ENCODE measurements at places on chromosomes 1 and 21.

- no peak for DNase-seq
Observed at GRCh38 chr21:38186661-38187270, 70.0 kb upstream of the KCNJ15 start.

DNA sequence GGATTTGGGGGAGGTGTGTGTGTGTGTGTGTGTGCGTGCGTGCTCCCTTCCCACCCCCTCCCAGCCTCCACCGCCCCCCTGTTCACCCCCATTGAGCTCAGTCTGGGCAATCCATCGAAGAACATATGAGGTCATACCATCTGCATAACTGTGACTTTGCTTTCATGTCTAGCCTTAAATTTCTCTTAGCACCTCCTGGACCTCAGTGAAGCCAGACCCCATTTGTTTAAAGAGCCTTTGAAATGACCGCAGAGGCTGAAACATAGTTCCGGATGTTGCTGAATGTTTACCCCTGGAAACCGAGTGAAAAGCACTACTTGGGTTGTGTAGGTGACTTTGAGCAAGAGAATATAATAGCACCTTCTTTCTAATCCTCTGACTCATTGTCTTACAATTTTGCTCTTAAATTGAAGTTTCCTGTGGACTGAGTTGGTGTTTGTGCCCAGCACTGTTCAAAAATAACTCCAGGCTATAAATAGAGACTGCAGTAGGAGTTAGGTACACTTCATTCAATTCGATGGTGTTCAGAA is 75.4 kb downstream of the UBE4B start:
- peak; percentile 13 for DNase-seq

- no peak for DNase-seq
Observed at GRCh38 chr1:210440081-210440480, 111.4 kb downstream of the HHAT start.

GRCh38 chr1:172668097-172668496 is 9.2 kb downstream of the FASLG start:
- DNase-seq, result no peak

DNA sequence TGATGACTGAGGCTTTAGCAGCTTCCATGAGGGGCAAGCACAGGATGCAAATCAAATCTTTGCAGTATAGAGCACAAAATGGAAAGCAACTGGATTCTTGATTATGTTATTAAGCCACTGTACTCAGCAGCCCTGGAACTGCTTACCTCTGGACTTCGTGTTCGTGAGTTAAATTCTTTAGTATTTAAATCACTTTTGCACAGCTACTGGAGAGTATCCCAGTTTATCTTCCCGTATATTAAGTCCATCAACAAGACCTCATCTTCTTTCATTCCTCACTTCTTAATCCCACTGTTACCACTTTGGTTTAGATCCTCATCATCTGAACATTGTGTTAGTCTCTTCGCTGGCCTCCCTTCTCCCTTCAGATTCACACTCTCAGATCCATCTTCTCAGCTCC is 108.9 kb downstream of the GREM2 start:
- no peak for DNase-seq

- no peak for DNase-seq
Observed at GRCh38 chr21:43927591-43928221, 62.7 kb downstream of the AGPAT3 start.

DNA sequence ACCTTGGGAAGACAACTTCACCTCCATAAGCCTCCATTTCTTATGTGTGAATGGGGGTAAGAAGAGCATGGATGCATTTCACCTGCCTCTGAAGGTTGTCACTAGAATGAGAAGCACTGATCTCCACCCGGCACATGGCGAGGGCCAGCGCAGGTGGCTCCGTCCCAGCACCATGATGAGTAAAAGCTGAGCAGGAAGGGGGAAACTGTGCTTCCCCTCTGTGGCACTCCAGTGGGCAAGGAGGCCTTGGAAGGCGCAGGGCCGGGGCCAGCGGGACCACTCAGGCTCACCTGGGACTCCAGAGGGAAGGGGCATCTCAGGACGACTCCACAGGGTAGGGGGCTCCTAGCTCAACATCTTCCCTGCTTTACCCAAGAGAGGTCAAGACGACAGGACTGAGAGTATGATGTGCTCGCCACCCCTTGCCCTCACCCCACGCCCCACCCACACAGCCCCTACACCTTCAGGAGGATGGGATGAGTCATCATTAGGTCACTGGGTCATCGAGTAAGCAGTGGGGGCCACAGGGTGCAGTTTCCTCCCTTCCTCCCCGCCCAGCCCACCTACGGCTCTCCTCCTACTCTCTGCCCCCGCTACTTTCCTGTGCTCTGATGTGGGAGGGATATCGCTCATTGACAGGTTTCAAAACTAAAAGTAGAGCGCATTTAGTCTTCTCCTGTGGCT is 112.1 kb downstream of the HIVEP3 start:
- DNase-seq, result no peak

- no peak for DNase-seq
Observed at GRCh38 chr1:118907466-118907865, 80.7 kb downstream of the TBX15 start.

- peak; percentile 84 for DNase-seq
Observed at GRCh38 chr1:40951943-40952743, 27.4 kb upstream of the CTPS1 start.

DNA sequence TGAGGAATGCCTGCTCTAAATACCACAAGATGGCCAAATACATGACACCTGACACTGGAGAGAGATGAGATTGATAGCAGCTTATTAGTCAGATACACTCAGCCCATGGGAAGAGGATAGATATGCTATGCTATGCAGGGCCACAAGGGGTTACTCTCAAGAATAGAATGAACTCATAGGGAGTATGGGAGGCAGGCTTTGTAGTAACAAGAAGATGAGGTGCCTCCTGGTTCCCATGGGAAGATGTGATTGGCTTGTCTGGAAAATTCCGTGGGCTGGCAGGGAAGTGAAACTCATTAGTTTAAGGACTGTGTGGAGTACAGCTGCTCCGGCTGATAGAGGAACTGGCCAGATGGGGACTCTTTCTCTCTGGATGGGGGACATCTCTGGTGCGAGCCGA is 16.5 kb downstream of the CCDC30 start:
- DNase-seq, result peak; percentile 62

GRCh38 chr1:33132549-33132948 is 49.3 kb downstream of the TRIM62 start:
- DNase-seq, result no peak

GRCh38 chr1:95084317-95085176 is 11.8 kb upstream of the ALG14 start:
- DNase-seq, result peak; percentile 66

DNA sequence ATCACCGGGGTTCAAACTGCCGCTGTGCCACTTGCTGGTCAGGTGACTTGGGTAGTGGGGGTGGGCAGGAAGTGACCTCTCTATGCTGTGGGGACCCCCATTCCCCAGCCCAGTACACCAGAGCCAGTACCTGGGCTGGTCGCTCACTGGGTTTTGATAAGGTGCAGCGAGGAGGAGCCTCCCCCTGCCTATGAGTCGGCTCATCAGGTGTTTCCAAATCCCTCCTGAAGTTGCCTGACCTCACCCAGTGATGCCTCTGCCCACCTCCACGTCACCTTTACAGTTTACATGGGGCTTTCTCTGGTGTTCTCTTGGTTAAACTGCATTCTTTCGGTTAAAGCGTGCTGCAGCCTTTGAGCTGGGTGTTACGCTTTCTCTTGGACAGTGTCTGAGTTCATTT is 58.2 kb downstream of the ARHGEF10L start:
- DNase-seq, result no peak

- DNase-seq, result no peak
Observed at GRCh38 chr1:230243583-230244353, 176.7 kb downstream of the GALNT2 start.

DNA sequence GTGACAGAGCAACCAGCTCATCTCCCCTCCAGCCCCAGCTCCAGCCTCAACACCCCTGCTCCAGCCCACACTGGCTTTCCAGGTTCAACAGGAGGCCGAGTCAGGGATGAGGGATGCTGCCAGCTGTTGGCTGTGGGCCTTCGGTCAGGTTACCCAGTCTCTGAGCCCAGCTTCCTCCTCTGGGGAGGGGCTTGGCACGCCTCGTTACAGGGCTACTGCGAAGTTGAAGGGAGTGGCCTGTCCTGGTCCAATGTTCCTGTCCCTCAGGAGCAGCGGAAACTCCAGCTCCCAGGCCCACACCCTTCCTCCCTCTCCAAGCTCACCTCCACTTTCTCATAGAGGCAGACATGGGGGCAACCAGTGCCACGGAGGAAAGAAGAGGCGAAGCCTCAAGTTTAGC is 15.1 kb upstream of the TAS1R2 start:
- no peak for DNase-seq

DNA sequence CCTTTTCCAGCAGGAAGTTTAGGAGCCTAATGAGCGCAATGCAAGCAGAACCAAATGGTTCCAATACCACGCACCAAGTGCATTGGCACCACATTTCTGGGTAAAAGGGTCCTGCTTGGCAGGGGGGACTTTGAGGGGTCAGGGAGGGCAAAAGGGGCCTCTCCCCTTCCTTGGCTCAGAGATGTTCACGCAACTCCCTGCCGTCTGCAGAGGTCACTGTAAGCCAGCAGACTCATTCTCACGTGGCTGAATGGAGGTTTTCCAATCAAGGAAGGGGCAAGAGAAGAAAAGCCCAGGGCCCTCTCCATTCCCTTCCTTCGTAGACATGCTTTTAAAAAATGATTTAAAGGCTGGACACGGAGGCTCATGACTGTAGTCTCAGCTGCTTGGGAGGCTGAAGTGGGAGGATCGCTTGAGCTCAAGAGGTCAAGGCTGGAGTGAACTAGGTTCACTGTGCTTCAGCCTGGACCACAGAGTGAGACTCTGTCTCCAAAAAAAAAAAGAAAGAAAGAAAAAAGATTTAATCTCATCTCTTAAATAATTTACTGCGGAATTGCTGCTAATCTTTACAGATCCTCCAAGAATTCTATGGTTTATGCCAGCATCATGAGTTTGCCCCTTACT is 80.3 kb downstream of the RUNX3 start:
- DNase-seq, result peak; percentile 55

DNA sequence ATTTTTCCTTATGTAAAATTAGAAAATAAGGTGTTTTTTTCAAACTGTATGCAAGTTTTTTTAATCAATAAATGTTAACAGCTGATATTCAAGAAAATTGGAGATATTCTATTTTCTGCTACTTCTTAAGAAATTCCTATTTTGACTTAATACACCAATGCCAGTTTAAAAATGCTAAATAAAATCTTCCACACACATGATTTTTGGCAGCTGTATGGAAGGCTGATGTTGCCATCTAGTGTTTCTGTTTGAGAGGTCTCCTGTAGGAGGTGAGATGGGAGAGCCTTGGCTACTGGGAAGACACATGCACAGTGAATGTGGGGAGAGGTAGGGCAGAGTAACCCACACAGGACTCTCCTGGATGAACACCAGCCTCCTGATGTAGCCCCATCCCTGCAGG is 29.2 kb upstream of the OR2B11 start:
- DNase-seq, result peak; percentile 71

DNA sequence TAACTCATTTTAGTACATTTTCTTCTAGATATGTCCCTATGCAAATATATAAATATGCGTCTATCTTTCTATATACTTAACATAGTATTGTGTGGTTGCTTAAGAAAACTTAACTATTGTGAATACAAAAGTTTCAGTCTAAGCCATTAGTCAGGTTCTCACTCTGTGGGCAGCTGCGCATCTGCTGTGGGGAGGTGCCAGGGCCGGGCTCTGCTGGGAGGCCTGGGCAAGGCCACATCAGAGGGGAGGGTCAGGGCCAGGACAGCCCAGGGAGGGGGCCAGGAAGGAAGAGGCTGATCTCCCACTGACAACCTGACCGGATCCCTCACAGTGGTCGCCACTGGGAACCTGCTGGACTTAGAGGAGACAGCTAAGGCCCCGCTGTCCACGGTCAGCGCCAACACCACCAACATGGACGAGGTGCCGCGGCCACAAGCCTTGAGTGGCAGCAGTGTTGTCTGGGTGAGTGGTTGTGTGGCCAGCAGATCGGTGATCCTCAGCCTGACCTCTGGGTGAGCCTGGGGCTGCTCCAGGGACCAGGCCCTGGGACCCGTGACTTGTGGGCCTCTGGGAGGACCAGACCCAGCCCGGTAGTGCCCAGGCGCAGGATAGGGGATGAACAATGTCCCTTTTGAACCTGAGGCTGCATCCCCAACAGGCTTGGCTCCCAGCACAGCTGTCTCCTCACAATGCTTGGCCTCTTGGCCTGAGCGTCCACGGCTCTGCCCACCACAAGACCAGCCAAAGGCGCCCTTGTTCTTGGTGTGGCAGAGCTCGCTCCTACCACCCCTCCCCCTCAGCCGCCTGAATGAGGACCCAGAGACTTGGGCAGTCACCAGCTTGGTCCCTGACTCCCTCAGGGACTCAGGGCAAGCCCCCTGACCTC is 20.2 kb downstream of the LDLRAP1 start:
- no peak for DNase-seq

DNA sequence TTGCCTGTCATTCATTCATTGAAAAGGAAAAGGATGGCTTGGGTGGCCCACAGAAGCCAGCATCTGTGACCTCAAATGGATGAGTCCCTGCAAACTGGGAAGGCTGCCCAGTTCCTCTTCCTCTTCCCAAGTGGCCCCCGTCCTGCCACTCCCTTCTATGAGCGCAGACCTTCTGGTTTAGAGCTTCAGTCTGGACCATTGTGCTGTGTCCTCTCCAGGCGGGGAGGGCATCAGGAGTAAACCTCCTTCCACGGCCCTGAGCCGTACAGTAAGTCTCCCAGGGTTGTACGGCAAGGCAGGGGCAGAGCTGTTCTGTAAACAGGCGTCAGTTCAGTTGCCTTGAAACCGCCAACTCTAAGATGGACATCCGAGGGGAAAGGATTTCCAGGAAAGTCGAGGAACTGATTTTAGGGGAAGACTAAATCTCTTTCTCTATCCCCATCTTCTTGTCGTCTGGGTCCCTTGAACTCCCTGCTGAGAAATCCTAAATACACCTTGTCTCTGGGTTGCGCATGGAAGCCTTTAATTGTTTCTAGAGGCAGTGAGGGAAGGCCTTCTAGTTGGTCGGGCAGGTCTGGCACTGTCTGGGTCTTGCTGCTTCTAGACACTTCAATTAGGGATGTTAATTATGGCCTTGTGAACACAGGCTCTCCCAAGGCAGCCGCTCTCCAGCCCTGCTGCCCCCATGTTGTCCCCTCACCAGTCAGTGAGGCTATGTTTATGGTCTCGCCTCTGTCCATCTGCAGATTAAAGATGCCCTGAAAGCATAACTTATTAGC is 22.1 kb downstream of the SOX13 start:
- peak; percentile 76 for DNase-seq

DNA sequence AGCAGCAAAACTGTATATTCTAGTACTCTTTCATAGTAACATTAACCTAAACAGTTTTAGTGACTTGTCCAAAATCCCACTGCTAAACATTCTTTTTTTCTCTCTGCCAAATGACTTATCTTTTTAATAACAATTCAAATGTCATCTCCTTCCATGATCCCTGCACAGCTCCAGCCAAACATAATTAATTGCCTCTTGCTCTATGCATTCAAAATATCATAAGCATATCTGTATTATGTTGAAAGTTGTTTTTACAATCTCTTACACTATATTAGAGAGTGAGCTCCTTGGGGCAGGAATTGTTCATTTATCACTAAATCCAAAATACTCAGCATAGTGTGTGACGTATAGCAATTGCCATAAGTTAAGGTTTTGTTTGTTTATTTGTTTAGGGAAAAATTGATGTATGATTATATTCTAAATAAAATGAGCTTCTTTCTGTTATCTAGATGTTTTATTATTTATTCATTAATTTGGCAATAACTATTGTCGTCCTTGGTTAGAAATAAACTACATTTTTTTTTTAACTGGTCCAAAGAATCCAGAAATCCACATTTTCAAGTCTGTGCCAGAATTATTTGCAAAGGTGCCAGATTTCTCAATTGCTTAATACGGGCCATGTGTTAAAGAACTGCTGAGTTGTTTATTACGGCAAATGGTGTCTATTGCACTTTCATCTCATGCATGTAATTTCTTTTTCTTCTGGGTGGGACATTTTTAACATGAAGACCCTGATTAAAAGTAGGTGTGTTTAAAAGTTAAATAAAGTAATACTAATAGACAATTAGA is 577.2 kb upstream of the ZRANB2 start:
- peak; percentile 56 for DNase-seq

GRCh38 chr1:29474274-29475244 is 238.2 kb downstream of the PTPRU start:
- no peak for DNase-seq
